ENCODE measurements at places on chromosomes 7 and 10.

DNA sequence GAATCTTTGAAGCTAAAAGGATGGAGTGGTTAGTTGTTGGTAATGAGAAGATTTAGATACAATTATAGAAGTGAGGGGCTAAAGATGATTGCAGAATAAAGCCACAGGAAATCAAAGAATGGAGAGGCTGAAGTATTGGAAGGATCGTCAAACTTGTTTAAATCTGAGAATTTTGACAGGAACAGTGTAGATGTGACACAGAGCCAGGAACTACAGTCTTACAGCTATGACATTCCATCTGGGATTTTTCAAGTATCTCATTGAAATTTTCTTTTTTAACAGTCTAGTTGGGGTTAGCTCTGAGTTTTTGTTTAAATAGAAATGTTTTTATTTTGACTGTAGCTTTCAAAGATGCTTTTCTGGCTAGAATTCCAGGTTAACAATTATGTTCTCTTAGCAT is 181.4 kb downstream of the NRG3 start:
- DNase-seq = no peak

GRCh38 chr10:69802424-69803161 is 887 bp downstream of the COL13A1 start:
- no peak for DNase-seq

DNA sequence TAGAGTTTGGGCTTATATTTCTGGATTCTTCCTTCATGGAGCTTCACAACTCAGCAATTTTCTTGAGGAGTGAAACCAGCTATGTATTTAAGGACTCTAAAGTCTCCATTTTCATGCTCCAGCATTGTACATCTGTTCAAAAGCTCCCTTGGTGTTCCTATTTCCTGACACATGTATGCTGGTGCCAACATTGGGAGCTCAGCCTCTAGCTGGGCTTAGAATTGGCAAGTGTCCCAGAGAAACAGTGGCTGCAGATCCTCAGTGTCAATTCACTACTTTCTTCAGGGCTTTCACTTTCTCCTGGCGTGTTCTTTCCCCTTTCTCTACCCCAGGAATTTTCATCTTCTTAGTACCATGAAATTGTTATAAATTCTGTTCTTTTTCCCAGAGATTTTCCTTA is 103.1 kb downstream of the ZNF467 start:
- peak; percentile 34 for DNase-seq

GRCh38 chr7:16791071-16791470 is 13.7 kb downstream of the AGR2 start:
- no peak for DNase-seq

DNA sequence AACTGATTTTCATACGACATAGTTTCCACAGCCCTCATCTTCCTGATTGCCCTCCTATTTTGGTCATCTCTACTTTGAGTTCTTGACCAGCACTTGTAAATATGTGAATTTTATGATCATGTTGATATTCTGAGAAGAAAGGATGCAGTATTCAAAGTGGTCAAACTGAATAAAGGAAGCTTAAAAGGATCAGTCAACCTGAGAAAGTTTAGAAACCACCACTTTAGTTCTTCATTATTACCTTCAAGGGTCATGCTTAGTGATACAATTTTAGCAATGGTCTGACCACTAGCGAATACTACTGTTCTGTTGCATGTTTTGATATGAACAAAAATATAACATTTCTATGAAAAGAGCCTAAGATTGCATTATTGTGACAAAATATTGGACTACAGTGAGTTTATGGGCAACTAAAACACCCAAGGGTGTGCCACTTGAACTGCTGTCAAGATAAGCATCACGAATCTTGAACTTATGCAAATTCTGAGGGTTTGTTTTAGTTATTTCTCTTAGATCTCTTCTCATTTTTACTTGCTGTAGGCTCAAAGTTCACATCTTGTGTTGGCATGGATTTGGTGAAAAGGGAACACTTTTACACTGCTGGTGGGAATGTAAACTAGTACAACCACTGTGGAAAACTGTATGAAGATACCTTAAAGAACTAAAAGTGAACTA is 247.7 kb downstream of the IPMK start:
- no peak for DNase-seq

- DNase-seq = no peak
Measured at GRCh38 chr10:126561921-126562680, 108.4 kb downstream of the C10orf90 start.

GRCh38 chr7:131110297-131111080 is 217.2 kb upstream of the MKLN1 start:
- peak; percentile 29 for DNase-seq

DNA sequence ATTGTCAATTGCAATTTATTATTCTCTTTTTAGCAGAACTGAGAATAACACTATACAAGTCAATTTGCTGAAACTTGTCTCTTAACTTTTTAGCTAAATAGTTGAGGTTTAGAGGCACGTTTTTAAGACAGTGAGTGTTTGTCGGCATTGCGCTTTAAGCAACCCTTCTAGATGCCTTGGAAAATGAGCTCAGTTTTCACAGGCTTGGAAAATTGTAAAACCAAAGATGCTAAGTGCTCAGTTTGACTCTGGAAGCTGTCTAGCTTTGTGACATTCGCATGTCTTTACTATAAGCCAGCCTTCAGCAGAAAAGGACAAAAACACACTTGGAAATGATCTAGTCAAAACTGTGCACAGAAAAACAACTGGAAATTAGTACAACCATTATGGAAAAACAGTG is 500.4 kb downstream of the NEBL start:
- DNase-seq = no peak

DNA sequence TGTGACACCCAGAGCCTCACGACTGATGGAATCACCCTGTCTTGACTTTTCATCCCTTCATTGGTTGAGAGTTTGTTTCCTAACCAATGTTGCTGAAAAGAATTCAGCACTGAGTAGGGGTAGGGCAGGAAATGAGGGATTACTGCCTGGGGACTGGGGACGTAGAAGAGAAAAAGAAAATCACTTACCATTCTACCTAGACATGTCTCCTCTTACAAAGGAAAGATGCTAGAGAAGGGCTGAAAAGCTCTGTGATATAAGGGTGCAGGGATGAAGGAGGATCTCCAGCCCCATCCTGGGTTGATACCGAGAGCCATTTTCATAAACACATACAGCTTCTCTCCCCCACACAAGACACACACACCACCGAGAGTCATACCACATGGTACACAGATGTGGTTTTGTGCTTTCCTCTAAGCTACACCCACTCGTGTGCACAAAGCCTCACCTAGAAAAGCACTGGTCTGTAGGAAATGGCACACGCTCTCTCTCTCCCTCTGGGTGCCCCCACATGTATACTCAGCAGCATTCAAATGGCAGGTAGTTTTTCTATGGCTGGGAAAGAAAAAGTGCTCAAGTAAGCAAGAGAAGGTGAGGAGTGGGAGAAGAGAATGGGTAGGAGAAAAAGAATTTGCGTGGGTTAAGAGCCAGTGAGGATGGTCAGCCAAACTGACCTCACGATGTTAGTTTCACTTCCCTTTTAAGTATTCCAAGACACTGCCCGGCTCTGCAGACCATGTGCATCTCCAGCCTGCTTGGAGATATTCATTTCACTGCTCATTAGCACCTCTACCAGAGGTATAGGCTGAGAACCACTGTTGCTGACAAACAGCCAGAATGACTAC is 85.8 kb downstream of the CALD1 start:
- no peak for DNase-seq

- no peak for DNase-seq
Measured at GRCh38 chr7:44654255-44654796, 47.9 kb downstream of the OGDH start.

- no peak for DNase-seq
Measured at GRCh38 chr7:66639773-66640172, 11.1 kb downstream of the KCTD7 start.

DNA sequence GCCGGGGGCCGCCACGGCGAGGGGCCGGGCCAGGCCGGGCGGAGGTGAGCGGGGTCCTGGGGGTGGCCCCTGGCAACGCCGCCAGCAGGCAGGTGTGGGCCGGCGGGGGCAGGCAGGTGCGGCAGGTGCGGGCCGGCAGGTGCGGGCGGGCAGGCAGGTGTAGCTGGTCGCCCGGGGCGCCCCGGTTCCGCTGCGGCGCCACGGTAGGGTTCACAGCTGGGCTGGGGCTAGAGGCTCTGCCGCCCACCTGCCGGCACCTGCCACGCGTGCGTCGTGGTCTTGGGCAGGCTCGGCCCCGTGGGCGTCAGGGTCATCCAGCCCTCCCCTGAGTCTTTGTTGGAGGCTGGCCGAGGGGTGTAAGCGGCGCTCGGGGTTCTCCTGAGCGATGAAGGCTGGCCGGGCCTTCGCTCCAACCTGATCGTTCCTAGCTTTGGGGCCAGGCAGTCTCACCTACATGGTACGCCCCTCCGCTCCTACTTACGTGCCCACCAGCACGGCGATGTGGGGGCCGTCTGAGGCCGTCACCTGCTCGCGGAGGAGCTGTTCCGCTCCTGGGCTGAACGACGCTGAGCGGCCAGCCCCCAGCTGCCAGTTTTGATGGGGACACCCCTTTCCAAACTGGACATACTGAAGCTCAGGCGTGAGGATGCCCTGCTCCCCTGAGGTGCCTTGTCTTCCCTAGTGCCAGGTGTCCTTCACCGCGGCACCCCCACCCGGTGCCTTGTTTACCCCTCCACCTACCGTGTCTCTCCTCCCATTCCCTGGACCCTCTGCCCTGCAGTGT is 493 bp downstream of the ZMIZ2 start:
- no peak for DNase-seq

- DNase-seq = no peak
Measured at GRCh38 chr7:53466371-53466770, 430.9 kb downstream of the POM121L12 start.

- DNase-seq = no peak
Measured at GRCh38 chr10:8418631-8419030, 364.1 kb downstream of the GATA3 start.

- DNase-seq = no peak
Measured at GRCh38 chr7:82623812-82624211, 180.2 kb upstream of the CACNA2D1 start.

- no peak for DNase-seq
Measured at GRCh38 chr7:29587195-29587808, 23.7 kb downstream of the PRR15 start.

- no peak for DNase-seq
Measured at GRCh38 chr10:28559618-28560017, 26.7 kb downstream of the WAC start.

GRCh38 chr7:128430207-128430606 is 20.4 kb upstream of the IMPDH1 start:
- DNase-seq = no peak

DNA sequence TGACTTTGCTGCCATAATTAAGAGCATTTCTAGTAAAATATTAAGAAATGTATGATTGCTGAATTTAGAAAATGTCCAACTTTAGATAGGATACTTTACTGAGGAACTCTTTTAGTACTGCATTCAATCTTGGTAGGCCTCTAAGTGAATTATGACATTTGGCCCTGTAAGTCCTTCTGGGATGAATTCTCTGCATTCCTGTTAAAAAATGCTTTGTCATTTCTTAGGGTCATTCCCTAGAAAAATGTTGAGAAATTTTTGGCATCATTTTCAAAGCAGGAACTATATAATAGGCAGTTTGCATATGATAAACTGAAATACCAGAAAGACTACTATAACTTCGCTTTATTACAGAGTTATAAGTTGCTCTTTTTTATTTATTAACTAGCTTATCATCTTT is 69.3 kb upstream of the PRR15 start:
- no peak for DNase-seq

GRCh38 chr10:25050402-25050801 is 34.0 kb downstream of the THNSL1 start:
- no peak for DNase-seq

DNA sequence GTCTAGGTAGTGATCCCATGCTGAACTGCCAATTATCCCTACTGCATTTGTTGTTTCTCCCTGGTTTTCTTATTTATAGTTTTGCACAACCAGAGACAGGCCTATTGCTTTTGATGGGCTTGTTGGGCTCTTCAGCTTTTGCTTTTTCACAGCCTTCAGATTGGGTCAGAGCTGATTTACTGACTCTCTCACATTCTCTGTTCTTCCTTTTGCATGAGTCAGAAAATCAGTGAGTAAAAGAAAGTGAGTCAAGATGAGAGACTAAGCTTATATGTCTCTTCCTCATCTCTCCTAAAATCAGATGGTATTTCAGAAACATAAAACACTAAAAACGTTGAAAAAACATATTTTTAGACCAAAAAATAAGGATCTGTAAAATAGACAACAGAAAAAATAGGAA is 1135.4 kb downstream of the XPNPEP1 start:
- DNase-seq = no peak

DNA sequence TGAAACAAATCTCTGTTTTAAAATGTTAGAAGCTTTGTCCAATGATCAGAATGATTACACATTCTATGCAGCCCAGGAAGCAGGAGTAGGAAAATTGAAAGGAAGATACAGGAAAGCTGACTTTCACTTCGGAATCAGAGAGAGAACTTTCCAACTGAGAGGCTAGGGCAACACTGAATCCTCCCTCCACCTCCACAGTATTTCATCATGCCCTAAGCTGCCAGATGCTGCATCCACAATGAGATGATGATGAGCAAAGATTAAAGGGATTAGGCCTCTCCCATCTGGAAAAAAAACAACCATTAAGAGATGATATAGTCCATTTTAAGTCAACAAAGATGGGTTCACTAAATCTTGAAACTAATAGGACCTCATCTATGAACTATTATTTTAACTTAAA is 215.6 kb downstream of the GPR37 start:
- no peak for DNase-seq

- DNase-seq = no peak
Measured at GRCh38 chr7:80768756-80769155, 130.3 kb downstream of the CD36 start.

DNA sequence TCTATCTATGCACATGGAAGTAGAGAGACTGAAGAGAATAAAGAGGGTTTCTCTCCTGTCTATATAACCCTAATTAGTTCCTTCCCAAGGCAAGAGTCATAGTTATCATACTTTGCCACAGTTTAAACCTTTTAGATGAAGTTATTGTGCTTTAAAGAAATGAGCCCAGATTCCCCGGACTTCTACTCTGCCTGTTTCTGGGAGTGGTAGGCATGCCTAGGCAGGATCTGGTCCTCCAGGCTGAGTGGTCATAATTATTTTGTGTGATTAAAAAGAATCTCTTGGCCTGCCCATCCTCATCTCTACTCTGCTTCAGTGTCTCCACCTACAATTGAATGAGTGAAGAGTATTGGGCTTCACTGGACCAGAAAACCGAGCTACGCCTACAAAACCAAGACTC is 179.2 kb downstream of the IMMP2L start:
- no peak for DNase-seq

- no peak for DNase-seq
Measured at GRCh38 chr10:45480294-45480693, 106.3 kb downstream of the ALOX5 start.

GRCh38 chr10:44569193-44570091 is 184.5 kb upstream of the CXCL12 start:
- DNase-seq = no peak

DNA sequence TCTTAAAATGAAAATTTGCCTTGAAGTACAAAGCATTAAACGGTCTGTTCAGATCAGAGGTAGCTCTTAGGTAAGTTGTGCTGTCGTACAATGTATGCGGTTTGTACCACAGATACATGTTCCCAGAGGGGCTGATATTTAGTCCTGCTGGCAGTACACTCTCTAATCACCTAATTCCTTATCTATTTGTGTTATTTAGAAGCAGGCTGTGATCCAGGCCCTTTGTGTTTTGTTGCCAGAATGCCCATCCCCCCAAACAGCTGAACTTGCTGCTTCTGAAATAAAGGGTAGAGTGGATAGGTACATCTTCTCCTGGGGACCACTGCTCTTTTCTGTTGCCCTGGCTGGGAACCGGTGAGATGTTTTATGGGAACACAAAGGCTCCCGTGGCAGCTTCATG is 84.5 kb downstream of the SND1 start:
- DNase-seq = no peak

Measured in mucosa of gallbladder (tissue), 1 donor.